ENCODE measurements at places on chromosomes 1 and 21. TPM values are rescaled to one million over a fixed set of nuclear protein-coding genes. Genes with fewer than 3 reads are reported as not detected.

Gene OR2T35
- not detected for total RNA-seq

Gene ZMYND12
- not detected for total RNA-seq

Gene PEAR1
- 0.06 TPM for total RNA-seq

Gene ABCA4
- total RNA-seq: 0.36 TPM

Gene OVAAL
- not detected for total RNA-seq

Gene AIM2
- 3.9 TPM for total RNA-seq

Gene PLA2G2D
- total RNA-seq: not detected

DNA sequence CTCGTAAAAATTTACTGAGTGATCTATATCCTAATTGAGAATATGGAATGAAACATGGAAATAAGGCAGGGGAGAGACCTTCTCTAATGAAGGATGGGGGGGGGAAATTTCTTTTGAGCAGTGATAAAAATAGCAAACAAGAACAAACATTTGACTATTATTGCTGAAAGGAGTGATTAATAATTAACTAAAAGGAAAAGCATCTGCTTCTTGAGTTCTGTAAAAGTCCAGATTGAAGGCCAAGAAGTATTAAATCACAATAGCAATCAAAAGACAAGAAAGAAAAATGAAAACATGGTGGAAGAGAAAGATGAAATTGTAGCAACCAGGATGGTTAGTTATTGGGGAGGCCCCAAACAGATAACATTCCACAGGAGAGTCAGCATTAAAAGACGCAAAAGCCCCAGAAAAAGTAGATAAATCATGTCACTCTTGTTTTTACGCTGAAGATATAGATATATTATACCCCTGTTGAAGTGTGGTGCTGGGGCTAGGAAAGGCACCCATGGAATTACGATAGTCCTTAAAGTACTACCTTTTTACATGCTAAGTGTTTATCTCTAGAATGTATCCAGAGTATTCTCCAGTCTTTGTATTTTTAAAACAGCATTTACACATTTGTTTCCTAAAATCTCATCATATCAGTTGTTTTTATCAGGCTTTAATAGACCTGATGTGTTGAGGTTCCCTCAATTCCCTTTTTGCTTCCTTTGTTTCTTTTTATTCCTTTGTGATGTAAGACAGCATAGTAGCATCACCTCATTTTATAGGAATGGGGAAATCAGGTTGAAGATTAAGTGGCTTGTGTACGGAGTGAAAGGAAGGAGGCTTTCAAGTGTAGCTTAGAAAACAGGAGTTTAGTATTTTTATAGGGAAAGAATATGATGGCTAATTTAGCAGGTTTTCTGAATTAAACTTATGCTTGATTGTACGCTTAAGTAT lies 28.9 kb downstream of the DISP1 start:
- DNase-seq: no peak

DNA sequence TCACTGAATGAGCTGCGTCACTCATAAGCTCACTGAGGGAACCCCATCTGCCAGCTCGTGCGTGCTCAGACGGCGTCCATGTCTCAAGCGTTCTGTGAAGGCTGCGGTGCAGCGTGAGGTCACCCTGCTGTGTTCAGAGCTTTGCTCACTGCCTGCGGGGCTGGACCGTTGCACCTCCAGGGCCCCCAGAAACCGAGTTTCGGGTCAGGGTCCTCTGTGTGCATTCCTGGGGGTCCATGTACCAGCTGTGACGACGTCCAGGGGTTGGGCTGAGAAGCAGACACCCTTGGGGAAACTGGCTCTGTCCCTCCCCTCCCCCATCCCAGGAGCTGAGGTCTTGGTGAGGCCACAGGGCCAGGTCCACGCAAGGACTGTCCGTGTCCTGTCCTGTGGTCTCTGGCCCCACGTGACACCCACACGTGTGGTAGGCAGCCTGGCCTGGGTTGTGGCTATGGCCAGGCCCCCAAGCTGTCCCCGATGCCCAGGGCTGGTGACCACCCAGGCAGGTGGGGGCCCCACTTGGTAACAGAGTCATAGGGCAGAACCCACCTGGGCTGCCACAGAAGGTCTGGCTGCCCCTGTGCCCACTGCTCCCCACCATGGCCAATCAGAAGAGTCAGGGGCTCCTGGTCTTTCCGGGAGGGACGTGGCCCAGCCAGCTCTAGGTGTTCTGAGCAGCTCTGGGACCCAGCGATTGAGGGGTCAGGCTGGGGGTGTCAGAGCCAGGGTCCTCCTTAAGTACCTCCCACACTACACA lies 24.4 kb downstream of the FTCD start:
- DNase-seq: no peak

DNA sequence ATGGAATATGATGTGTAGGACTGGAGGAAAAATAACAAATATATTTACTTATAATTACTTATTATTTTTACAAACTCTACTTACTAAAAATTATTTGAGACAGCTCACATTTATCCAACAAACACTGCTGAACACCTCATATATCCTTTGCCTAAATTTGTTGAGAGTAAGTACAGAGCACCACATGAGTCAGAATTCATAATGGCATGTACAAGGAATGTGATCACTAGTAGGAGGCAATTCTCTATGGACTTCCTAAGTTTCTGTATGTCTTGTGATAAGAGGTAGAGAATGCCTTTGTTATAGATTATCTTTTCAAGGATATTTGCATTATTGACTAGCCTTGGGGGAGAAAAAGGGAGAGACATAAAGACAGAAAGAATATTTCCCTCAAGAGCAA lies 8.2 kb upstream of the ST6GALNAC3 start:
- DNase-seq: peak; percentile 32

DNA sequence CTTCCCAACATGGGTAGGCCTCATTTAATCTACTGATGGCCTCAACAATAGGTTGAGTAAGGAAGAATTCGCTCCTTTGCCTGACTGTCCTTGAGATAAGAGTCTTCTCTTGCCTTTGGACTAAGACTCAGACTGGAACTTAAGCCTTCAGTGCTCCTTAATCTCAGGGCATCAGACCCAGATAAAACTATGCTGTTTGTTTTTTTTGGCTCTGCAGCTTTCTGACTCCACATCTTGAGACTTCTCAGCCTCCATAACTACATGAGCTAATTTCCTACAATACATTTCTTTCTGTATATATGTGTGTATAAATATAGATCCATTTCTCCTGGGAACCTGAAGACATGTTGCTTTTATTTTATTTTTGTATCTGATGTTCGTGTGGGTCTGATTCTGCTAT lies 1470.7 kb upstream of the PRMT6 start:
- no peak for DNase-seq

DNA sequence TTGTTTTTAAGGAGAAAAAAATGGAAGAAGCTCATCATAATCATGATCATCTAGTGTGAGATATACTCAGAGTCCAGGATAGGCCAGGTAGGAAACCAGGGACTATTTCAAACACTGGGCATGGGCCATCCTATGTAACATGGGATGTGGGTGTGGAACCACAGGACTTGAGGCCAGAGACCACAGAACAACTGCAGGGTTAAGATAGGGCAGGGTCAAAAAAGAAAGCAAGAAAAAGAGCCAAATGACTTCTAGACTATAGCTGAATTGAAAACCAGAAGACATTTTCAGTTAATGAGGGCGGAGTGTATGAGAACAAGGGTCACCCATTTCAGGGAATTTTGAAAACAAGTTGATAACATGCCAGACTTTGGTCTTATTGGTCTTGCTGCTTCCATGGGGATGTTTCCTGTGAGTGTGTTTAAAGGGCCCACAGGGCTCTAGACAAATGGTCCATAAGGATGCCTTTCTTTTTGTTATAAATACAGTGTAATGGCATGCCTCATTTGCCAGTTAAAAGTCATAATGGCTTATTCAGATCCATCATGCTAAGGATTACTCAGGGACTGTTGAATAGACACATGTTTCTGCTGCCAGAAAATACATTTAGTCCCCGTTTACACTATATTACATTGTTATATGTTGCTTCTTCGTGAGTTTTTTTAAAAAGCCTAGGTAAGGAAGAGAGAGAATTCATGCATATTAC lies 182.0 kb upstream of the C21orf91 start:
- DNase-seq: no peak

GRCh38 chr1:67532452-67533216 lies 102.4 kb upstream of the SERBP1 start:
- DNase-seq: peak; percentile 76

- no peak for DNase-seq
Observed at GRCh38 chr1:16178596-16179497, 23.0 kb upstream of the EPHA2 start.

DNA sequence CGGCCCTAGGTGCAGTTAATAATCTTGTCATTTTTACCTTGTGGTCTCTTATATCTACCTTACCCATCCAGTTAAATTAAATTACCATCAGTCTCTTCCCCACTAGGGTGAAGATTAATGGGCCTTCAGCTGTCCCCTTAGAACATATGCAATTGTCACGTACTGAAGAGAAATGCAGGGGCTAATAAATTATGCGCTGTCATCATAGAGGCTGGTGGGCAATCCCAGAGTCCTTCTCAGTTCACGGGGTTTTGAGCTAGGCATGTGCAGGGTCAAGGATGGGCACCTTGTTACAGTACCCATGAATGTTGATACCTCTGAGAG lies 35.8 kb downstream of the HLX start:
- no peak for DNase-seq

DNA sequence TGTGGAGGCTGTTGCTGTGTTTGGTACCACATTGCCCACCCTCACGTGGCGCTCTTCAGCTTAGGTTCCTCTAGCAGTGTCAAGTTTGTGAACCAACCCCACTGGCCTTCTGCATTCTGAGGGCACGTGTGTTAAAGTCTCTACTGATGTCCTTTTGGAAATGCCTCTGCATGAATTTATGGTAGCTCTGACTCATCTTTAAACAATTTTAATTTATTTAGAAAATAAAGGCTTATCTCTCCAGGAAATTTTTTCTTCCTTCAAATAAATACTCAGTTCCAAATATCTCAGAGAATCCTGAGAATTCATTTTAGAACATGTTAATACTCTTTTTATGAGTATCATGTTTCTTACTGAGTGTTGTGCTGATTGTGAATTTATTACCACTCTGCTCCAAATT lies 5.5 kb downstream of the CD1D start:
- DNase-seq: no peak

- DNase-seq: peak; percentile 28
Observed at GRCh38 chr1:202821467-202821866, 10.7 kb downstream of the PCAT6 start.

GRCh38 chr21:37496972-37497371 lies 130.4 kb downstream of the DYRK1A start:
- DNase-seq: no peak

DNA sequence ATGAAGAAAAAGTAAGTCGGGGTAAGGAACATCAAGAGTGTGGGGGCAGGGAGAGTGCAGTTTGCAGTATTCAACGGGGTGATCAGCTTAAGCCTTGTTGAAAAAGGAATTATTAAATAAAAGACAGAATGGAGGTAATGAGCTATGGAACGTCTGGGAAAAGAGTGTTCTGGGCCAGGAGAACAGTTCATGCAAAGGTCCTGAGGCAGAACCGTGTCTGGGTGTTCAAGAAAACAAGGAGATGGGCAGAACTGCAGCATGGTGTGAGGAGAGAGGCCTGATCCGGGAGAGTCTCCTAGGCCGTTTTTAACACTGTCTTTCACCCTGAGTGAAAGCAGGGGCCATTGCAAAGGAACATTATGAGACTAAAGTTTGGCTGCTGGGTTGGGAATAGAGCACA lies 20.2 kb downstream of the OVGP1 start:
- no peak for DNase-seq

- peak; percentile 90 for DNase-seq
Observed at GRCh38 chr1:156725683-156726280, 2.5 kb upstream of the METTL25B start.

DNA sequence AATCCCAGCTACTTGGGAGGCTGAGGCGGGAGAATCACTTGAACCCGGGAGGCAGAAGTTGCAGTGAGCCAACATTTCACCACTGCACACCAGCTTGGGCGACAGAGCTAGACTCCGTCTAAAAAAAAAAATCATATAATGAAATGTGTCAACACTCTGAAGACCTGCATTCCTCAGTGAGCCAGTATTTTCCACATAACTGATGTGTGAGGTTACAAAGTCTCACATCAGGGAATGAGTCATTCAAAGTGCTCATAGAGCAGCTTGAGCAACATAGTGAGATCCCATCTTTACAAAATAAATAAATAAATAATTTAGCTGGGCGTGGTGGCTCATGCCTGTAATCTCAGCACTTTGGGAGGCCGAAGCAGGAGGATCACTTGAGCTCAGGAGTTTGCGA lies 65.5 kb downstream of the CASZ1 start:
- DNase-seq: peak; percentile 81

- DNase-seq: peak; percentile 35
Observed at GRCh38 chr1:240237305-240237721, 145.6 kb downstream of the FMN2 start.

DNA sequence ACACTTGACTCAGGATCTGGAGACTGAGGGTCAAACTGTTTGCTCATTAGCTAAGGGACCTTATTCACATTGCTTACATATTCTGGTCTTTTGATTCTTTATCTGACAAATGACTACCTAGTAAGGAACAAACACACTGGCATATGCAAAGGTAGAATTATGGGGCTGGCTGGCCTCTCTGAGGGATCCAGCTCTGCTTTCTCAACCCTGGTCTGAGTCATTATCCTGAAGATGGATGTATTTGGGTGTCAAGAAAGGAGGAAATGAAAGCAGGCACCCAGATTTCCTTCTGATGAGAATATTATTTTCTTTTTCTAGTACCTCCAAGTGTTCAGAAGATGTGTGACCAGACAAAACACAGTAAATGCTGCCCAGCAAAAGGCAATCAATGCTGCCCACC lies 6.0 kb downstream of the SMCP start:
- no peak for DNase-seq
